Activated naive CD4-positive, alpha-beta T cell (primary cell): ENCODE measurements at places on chromosomes 4 and X.

- no peak for DNase-seq
Observed at GRCh38 chr4:160877087-160877790, 1286.6 kb downstream of the FSTL5 start.

- DNase-seq = no peak
Observed at GRCh38 chrX:71256051-71256450, 2.1 kb upstream of the ZMYM3 start.

DNA sequence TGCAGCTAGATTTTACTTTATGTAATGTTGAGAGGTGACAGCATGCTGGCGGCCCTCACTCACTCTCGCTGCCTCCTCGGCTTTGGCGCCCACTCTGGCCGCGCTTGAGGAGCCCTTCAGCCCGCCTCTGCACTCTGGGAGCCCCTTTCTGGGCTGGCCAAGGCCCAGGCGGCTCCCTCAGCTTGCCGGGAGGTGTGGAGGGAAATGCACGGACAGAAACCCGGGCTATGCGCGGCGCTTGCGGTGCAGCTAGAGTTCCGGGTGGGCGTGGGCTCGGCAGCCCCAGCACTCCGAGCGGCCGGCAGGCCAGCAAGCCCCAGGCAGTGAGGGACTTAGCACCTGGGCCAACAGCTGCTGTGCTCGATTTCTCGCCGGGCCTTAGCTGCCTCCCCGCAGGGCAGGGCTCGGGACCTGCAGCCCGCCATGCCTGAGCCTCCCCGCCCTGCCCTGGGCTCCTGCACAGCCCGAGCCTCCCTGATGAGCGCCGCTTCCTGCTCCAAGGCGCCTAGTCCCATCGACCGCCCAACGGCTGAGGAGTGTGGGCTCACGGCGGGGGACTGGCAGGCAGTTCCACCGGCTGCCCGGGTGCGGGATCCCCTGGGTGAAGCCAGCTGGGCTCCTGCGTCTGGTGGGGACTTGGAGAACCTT is 128.7 kb downstream of the GASK1B start:
- no peak for DNase-seq

DNA sequence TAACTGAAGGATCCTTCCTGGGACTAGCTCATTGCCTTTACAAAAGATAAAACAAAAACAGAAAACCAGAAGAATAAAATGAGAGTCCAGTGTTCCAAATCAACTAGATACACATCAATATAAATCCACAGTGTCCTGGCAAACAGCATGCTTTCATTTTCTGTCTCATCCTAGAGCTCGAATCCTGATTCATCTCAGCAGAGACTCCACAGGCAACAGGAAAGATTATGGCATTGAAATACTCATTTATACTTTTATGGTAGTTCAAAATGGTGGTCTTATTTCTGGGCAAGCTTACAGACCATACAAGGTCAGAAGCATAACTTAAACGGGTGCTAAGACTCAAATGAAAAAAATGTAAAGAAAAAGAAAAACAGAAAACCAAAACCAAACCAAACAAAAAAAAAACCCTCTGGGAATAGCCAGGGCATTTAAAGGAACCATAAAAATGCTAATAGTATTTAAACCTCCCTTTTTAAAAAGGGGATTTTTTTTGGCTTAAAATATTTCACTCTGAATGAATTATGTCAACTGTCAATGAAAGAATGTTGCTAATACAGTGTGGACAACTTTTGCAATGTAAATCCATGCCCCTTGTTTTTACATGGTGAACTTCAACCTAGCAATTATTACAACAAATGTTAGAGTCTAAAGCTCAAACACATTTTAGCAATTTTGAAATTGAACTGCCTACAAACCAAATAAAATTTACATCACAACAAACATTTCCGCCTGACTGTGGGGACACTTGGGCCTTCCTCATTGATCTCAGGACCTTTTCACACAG is 57.9 kb downstream of the GPR101 start:
- DNase-seq = no peak

- DNase-seq = no peak
Observed at GRCh38 chr4:123218981-123219380, 177.6 kb upstream of the SPRY1 start.
